ENCODE measurements at places on chromosomes 3 and 15. TPM values are rescaled to one million over a fixed set of nuclear protein-coding genes. Genes with fewer than 3 reads are reported as not detected.

FAM3D gene
- 0.18 TPM for total RNA-seq

SGO1 gene
- 4.3 TPM for total RNA-seq

SLC28A1 gene
- total RNA-seq = not detected

UACA gene
- total RNA-seq = 118 TPM

EIF1B gene
- total RNA-seq = 23.0 TPM

MAP1A gene
- 10.8 TPM for total RNA-seq

TMCO5A gene
- not detected for total RNA-seq

CHRNB4 gene
- total RNA-seq = not detected

AVEN gene
- total RNA-seq = 26.0 TPM

SERINC4 gene
- total RNA-seq = not detected

CLPX gene
- total RNA-seq = 35.9 TPM

GCHFR gene
- total RNA-seq = 3.7 TPM

ITIH1 gene
- total RNA-seq = not detected

VIPR1 gene
- 1.4 TPM for total RNA-seq

EPHA3 gene
- 0.34 TPM for total RNA-seq

NLGN1 gene
- total RNA-seq = 3.0 TPM

GABRR3 gene
- total RNA-seq = not detected
